ENCODE measurements at places on chromosomes 5 and 9.

- no peak for DNase-seq
Measured at GRCh38 chr5:97495301-97495700, 312.3 kb upstream of the RIOK2 start.

DNA sequence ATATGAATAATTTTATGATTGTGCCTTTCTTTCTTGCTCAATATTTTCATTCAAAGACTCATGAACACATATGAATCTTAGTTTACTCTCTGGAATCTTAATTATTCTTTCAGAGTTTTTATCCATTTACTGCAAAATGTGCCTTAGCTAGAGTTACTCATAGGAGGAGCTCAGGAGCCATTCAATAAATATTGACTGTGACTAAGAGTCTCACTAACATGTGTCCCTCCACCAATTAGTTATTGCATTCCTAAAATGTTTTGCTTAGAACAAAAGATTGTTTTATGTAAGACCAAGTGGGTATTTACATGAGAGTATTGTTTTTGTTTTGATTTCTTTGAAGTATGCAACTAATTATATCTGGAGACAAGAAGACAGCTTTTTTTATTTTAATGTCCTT is 218.4 kb upstream of the MAST4 start:
- no peak for DNase-seq

DNA sequence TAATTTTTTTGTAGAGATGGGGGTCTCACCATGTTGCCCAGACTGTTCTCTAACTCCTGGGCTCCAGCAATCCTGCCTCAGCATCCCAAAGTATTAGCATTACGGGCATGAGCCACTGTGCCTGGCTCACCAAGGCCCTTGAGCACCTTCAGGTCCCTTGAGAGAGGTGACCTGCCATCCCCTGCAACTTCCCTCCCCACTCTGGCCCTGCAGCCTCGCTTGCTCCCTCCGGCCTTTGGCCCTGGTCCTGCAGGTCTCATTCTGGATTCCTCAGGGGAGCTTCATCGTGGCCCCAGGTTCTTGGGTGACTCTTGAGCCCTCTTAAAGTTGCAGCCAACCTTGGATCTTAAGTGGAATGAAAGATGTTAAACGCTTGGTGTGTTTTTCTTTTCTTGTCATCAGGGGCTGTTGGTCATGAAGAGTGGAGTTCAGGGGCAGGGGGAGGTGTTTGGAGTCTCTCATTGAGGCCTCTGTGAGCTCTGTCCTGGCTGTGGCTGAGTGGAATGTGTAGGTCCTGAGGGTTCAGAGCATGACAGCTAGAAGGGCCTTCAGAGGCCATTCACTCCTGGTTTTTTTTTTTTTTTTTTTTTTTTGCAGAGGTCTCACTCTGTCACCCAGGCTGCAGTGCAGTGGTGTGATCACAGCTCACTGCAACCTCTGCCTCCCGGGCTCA is 33.0 kb downstream of the PPARGC1B start:
- DNase-seq = no peak

- DNase-seq = no peak
Measured at GRCh38 chr9:114031948-114032840, 45.9 kb downstream of the AMBP start.

DNA sequence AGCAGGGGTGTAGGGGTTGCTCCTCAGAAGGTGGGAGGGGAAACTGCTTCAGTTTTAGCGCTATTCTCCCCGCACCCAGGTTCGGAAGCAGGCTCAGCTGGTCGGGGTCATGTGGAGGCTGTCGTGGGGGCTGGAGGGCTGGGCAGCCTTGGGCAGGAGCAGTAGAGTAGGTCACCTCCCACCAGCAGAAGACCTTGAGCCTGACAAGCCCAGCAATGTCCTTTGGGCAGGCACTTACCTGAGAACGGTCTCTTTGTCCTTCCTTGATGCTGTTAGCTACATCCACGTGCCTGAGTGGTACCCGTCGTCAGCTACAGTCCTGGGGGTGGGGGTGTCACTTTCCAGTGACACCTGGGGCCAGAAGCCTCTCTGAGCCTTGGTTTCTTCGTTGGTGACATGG is 20.3 kb downstream of the ENHO start:
- no peak for DNase-seq

DNA sequence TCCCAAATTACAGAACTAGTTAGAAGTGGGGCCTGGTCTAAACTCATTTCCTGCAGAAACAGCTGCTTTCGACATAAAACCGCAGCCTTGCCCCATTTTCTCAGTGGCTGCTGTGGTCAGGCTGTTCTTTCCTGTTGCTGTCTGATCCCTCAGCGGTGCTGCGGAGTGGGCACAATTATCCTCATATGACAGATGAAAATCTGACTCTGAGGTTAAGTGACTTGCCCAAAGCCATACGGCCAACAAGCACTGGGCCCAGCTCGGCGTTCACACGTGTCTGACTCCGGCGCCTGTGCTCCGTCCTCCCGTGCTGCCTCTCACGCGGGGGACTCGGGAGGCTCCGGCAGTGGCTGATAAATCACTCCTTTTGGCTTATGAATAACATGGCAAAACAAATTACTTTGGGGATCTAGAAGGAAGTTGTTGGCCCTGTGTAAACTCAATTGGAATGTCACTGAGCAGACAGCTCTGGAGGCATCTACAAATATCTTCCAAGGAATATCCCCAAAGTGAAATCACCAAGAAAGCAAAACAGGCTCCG is 142.6 kb upstream of the LMX1B start:
- DNase-seq = no peak

- no peak for DNase-seq
Measured at GRCh38 chr5:140927228-140927573, 1.1 kb downstream of the PCDHAC1 start.

- DNase-seq = no peak
Measured at GRCh38 chr9:137579259-137579604, 507 bp upstream of the DPH7 start.

DNA sequence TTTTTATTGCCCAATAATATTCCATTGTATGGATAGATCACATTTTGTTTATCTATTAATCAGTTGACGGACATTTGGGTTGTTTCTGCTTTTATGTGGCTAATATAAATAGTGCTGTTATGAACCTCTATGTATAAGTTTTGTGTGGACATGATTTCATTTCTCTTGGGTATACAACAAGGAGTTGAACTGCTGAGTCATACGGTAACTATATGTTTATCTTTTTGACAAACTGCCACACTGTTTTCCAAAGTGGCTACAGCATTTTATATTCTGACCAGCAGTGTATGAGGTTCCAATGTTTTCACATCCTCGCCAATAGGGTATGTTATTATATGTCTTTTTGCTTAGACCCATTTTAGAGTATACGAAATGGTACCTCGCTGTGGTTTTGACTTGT is 264.3 kb downstream of the RFX3 start:
- DNase-seq = no peak

GRCh38 chr9:13078164-13078563 is 201.3 kb downstream of the MPDZ start:
- DNase-seq = no peak

GRCh38 chr5:40165789-40166728 is 513.7 kb upstream of the PTGER4 start:
- no peak for DNase-seq

GRCh38 chr5:76958991-76959767 is 6.3 kb downstream of the CRHBP start:
- no peak for DNase-seq

- no peak for DNase-seq
Measured at GRCh38 chr9:137672907-137673791, 54.3 kb downstream of the EHMT1 start.

DNA sequence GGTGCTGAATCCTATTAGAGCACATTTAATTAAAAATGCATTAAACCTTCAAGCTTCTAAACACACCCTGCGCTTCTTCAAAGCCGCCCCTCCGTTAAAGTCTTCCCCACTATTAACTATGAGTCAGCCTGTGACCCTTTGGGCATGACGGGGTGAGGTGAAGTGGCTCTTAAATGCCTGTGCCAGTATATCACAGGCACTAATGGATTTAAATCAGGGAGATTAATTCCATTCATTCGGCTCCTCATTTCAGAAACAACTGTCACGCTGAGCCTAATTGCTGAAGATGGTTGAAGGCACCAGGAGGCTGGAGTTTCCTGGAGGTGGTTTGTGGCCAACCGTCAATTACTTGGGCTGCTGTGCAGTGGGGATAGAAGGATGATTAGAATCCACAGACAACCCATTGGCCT is 192.6 kb upstream of the MSX2 start:
- DNase-seq = no peak

GRCh38 chr9:125396799-125397198 is 135.2 kb downstream of the GAPVD1 start:
- DNase-seq = no peak

- DNase-seq = no peak
Measured at GRCh38 chr9:134324359-134325095, 1.7 kb upstream of the RXRA start.

DNA sequence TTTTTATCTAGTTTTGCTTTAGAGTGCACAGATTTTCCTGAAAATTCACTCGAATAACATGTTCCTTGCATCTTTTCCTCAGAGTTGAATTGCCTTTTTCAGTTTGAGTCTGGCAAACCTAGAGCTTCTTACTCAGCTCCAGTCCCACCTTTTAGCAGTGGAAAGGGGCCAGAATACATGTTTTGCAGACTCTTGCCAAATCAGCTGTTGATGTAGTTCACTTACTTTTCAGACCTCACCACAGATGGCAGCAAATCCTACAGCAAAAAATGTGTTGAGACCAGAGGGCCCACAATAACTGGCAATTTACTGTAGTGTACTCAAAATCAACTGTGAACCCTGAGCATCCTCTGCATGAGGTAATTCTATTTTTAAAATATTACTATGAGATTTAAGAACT is 545.2 kb upstream of the ACO1 start:
- DNase-seq = no peak

- DNase-seq = no peak
Measured at GRCh38 chr9:36135741-36136271, 727 bp upstream of the GLIPR2 start.

DNA sequence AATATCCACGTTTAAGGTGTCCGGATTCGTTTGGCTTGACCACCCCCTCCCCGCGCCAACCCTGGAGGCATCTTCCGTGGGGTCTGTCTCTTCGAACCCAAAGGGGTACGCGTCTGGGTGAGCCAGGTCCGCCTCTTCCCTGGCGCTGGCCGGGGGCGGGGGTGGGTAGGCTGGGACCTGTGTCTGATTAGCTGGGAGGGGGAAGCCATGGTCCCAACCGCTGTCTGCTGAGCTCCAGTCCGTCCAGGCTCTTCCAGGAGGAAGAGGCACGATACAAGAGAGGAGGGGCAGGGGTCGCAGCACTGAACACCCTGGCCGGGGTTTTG is at the start of gene LVRN:
Gene LVRN (plus strand): TSS at position 237 of the 326 bp plus-strand sequence. CDS start 143 bp downstream, outside the sequence.
- DNase-seq = no peak

GRCh38 chr9:124183772-124184171 is 74.0 kb upstream of the NEK6 start:
- DNase-seq = no peak

GRCh38 chr5:149280124-149280523 is 8.5 kb downstream of the AFAP1L1 start:
- no peak for DNase-seq

DNA sequence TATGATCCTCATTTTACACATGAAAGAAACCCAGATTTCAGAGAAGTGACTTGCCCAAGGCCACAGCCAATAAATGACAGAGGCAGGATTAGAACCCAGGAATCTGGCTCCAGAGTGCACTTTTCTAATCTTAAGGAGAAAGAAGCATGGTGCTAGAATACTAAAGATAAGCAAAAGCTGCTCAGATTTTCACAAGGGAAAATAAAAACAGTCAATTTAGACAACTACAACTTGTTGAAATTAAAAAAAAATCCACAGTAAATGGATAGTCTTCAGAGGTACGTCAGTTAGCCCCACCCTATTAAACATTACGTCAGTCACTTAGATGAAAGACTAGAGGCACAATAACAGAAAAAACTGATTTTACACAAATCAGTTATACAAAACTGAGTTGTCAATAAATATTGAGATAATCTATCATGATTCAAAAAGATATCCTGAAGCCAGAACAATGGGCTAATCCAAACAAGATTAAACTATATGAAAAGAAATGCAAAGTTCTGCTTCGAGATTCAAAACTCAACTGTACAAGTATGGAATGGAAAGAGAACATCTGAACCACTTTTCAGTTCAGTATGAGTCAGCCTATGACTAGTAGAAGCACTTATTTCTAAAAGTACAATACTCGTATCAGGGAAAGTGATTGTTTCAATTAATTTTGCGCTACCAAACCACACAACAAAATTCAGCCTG is 9.3 kb downstream of the TMEM245 start:
- DNase-seq = no peak

GRCh38 chr9:72464857-72465592 is 56.4 kb upstream of the TMC1 start:
- no peak for DNase-seq

- no peak for DNase-seq
Measured at GRCh38 chr9:27990524-27990923, 417.2 kb upstream of the C9orf72 start.

DNA sequence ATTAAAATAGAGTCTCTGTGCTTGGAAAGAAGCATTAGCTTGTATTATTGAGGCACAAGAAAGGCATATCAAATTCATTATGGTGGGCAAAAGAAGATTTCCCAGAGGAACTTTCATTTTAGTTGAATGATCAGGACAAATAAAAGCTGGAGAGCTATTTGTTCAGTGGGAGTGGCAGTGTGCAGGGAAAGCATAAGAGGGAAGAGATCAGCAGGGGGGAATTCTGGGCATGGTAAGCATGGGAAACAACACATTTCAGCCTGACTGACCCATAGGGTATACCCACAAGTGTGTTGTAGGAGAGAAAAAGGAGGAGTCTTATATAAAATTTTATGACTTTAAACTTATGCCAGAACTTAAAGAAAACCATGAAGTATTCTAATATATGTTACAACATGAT is 167.7 kb upstream of the RASA1 start:
- DNase-seq = no peak

DNA sequence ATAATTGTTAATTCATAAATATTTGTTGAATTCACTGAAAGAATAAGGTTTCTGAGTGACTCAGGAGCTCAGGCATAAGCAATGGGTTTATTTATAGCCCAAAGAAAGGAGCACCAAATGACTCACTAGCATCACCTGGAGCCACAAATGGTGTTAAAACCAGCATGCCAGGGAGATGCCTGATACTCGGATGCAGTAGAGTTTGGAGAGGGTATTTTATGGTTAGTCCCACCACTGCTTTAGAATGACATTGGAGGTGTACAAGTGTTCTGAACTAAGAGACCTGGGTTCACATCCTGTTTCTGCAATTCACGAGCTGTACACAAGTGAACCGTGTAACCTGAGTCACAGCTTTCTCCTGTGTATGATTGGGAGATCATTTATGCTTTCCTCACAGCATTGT is 25.2 kb downstream of the CCL28 start:
- DNase-seq = no peak

DNA sequence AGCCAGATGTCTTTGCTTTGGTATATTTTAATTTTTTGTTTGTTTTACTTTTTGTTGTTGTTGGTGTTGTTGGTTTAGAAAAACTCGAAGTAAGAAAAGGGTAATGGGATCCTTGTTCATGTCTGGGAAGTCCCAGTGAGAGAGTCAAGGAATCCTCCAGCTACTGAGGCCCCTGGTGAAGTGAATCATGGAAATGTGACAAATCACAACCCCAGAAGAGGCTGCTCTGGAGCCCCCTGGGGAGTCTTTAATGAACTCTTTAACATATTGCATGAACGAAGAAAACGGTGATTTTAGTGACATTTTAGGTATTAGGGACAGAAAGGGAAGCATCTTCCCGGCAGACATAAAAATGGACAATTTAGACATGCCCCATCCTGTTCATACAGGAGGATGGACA is 41.3 kb downstream of the TMEM174 start:
- DNase-seq = no peak

Data from cortex of kidney (tissue), 1 donor.